ENCODE measurements at places on chromosomes 7 and 10.

- no peak for DNase-seq
These were observed 4.3 kb upstream of the GSTO1 start for GRCh38 chr10:104250371-104250770.

GRCh38 chr7:146606628-146607027, 490.0 kb downstream of the CNTNAP2 start:
- no peak for DNase-seq

GRCh38 chr10:63758080-63758479, 236.9 kb downstream of the REEP3 start:
- DNase-seq = no peak

- DNase-seq = no peak
These were observed 88.4 kb upstream of the PPIF start for GRCh38 chr10:79258894-79259293.

GRCh38 chr10:13920465-13920864, 333.7 kb downstream of the PRPF18 start:
- DNase-seq = no peak

- no peak for DNase-seq
These were observed 32.5 kb downstream of the BNIP3 start for GRCh38 chr10:131949041-131949862.

GRCh38 chr7:133983685-133984419, 143.3 kb upstream of the LRGUK start:
- DNase-seq = no peak

DNA sequence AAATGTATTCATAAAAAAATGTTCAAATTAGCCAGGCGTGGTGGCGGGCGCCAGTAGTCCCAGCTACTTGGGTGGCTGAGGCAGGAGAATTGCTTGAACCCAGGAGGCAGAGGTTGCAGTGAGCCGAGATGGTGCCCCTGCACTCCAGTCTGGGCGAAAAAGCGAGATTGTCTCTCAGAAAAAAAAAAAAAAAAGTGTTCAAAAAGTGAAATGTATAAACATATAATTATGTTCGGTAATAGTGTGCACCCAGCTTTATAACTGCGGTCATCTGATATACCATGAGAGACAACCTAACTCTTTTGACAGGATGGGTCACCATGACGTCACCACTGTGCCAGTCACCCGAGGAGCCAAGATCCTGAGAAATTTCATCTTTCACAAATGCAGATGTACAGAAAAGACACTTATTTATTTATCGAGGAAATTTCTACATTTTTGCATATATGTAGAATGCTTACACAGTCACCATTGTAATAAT, 594 bp upstream of the RP9 start:
- DNase-seq = no peak

- no peak for DNase-seq
These were observed 6.6 kb upstream of the VIPR2 start for GRCh38 chr7:159151231-159151630.

- no peak for DNase-seq
These were observed 11.6 kb downstream of the SEMA3D start for GRCh38 chr7:85175217-85175616.

DNA sequence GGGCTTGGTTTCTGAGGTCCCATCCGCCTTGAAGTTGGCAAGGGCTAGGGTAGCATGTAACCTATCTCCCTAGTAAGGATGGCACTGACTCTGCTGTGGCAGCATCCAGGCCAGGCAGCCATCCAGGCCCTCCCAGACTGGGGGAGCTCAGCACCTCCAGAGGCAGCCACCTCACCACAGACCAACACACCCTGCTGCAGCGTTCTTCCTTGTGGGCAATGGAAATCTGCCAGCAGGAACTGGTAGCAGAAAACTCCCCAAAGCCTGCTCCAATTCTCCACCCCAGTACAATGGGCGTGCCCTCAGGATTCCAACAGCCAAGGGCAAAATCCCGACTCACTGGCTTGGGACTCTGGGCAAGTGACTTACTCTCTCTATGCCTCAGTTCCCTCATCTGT, 27.5 kb downstream of the DLG5 start:
- DNase-seq = no peak

GRCh38 chr7:1531263-1531978, 919 bp downstream of the MAFK start:
- DNase-seq = no peak

- DNase-seq = no peak
These were observed 269.9 kb upstream of the MKLN1 start for GRCh38 chr7:131057794-131058070.

- DNase-seq = no peak
These were observed 157.6 kb downstream of the GRK5 start for GRCh38 chr10:119364645-119365600.

GRCh38 chr7:67692425-67692824, 695.8 kb downstream of the TYW1 start:
- no peak for DNase-seq

GRCh38 chr10:77274046-77274795, 363.4 kb downstream of the KCNMA1 start:
- DNase-seq = no peak

DNA sequence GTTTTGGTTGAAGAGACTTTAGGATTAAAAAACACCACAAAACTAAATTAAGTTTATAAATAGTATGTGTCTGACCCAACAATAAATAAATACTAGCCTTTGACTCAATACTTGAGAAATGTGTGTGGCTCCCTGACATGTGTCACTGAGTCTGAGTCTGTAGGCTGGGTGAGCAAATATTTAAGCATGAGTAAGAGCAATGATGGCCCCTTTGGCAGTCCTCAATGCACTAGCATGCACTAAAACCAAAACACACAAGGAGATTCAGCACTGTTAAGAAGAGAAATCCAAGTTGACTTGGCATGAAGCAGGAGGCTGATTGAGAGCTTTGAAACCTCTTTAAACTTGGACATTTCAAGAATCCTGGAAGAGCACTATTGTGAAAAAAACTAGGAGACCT, 37.1 kb downstream of the CCDC71L start:
- no peak for DNase-seq

DNA sequence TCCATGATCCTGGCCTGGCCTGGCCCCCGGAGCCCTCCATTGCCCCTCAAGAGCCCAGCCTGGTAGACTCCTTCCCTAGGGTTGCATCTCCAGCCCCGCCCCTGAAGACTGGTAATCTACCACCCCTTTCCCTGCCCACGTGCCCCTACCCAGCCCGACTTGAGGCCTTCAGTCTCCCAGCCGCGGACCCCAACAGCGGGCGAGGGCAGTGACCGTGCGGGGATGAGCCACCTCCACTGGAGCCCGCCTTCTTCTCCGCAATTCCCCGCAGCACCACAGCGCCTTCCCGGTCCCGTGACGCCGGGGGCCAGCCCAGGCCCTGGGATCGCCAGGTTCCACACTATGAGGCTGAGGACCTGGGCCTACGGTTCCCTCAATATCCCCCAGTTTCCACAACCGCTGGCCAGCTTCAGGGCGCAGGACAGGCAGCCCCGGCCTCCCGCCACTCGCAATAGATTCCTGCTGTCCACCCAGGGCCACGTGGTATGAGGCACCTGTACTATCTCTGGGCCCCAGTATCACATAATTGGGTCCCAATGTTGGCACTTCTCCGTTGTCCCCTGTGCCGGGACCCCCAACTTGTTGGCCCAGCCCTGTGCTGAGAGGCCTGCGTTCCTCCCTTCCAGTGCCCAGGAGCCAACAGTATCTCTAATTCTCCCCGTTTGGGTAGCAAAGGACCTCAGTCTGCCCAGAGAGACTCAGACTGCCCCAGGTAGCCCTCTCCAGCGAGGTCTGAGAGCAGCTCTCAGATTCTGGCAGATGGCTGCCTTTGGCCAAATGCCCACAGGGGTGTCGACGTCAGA, 1.1 kb upstream of the GPRIN2 start:
- no peak for DNase-seq

- no peak for DNase-seq
These were observed 210.5 kb downstream of the ARHGAP21 start for GRCh38 chr10:24513155-24513554.

DNA sequence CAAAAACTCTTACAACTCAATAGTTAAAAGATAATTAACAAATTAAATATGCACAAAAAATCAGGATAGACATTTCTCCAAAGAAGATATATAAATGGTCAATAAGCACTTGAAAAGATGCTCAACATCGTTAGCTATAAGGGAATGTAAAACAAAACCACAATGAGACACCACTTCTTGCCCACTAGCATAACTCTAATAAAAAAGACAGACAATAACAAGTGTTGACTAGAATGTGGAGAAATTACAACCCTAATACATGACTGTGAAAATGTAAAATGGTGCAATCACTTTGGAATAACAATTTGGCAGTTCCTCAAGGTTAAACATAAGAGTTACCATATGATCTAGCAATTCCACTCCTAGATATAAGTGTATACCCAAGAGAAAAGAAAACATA, 74.3 kb upstream of the PCGF5 start:
- DNase-seq = no peak

GRCh38 chr7:30460246-30460633, 18.3 kb downstream of the NOD1 start:
- DNase-seq = no peak

GRCh38 chr7:1103009-1103788, 15.3 kb downstream of the GPER1 start:
- DNase-seq = no peak

DNA sequence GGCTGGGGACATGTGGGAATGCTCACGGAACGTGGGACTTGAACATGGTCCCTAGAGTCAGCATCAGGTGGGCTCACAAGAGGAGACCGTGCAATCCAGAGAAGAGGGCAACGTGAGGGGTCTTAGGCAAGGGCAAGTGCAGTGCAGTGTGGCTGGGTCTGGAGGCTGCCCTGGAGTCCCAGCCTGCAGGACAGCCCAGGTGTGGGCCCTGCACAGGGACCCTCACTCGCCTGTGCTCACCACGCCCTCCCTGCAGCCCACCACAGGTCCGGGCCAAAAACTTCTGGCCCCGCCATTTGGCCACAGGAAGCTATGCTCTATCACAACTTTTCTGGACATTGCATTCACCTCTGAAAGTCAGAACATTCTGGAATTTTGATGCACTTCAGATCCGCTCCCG, 133.5 kb downstream of the PAXIP1 start:
- no peak for DNase-seq

- DNase-seq = no peak
These were observed 14.3 kb upstream of the UBE2D1 start for GRCh38 chr10:58320351-58321049.

GRCh38 chr7:136064081-136064480, 86.9 kb upstream of the MTPN start:
- DNase-seq = no peak

GRCh38 chr7:142886866-142887265, 1.3 kb upstream of the TRPV6 start:
- DNase-seq = no peak

- no peak for DNase-seq
These were observed 61.7 kb upstream of the RAB11FIP2 start for GRCh38 chr10:118108194-118109026.

DNA sequence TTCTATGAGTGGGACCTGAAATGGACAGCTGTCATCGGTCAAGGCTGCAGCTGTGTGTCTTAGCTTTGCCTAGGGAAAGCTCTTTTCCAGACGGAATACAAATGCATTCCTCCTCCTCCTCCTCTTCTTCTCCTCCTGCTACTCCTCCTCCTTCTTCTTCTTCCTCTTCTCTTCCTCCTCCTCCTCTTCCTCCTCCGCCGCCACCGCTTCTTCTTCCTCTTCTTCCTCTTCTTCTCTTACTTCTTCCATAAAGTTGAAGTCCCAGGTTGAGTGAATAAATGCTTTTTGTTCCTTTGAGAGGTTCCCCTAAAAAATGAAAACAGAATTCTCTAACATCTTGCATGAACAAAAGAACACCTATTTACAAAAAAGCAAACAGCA, 28.7 kb downstream of the KLF6 start:
- DNase-seq = no peak

GRCh38 chr7:127347567-127348246, 44.8 kb downstream of the ZNF800 start:
- peak; percentile 51 for DNase-seq

- DNase-seq = no peak
These were observed 15.8 kb downstream of the CALD1 start for GRCh38 chr7:134795231-134795630.

GRCh38 chr7:6430974-6431373, 16.8 kb downstream of the DAGLB start:
- DNase-seq = no peak

DNA sequence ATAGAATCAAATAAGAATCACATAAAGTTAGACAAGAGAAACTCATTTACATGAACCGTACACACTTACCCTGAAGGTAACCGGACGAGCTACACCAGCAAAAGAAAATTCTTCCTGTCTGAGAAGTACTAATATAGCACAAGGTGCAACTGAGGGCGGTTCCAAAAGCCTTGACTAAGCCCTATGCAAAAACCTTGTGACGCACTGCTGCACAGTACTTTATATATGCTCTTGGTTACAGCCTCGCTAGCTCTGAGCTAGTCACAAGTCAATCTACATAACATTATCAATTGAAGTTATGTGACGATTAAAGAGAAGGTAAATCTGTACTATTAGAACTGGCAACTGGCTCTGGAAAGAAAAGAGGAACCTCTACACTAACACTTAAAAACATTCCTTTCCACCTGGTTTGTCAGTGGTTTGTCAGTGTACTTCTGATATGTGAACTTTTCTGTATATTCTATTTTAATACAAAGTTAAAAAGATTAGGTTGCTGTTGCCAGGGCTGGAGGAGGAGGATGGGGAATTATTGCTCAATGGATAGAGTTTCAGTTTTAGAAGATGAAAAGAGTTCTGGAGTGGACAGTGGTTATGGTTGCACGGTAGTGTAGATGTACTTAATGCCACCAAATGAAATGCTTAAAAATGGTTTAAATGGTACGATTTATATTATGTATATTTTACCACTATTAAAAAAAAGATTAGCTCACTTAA, 21.6 kb downstream of the NT5C3A start:
- peak; percentile 28 for DNase-seq

GRCh38 chr10:47225928-47226645, 73.9 kb upstream of the GDF10 start:
- DNase-seq = no peak

GRCh38 chr10:99551616-99552015, 18.9 kb downstream of the NKX2-3 start:
- DNase-seq = no peak

GRCh38 chr10:70702190-70702763, 30.0 kb downstream of the ADAMTS14 start:
- no peak for DNase-seq
